Stomach (tissue), 19 donors: ENCODE measurements at places on chromosomes 16 and 17. TPM values are rescaled to one million over a fixed set of nuclear protein-coding genes. Genes with fewer than 3 reads are reported as not detected.

The OMG gene
- 1.5 TPM for total RNA-seq

The IRX5 gene
- total RNA-seq: 15.2 TPM

The TAC4 gene
- not detected for total RNA-seq

The DHRS7C gene
- total RNA-seq: not detected

The DHODH gene
- total RNA-seq: not detected

The EPX gene
- not detected for total RNA-seq

The PRSS53 gene
- total RNA-seq: 1.3 TPM

The KCNJ12 gene
- total RNA-seq: 2.3 TPM

The C1QTNF8 gene
- total RNA-seq: not detected

The ATP2A3 gene
- 78.8 TPM for total RNA-seq

The CFAP119 gene
- total RNA-seq: 71.2 TPM

The ITGAD gene
- total RNA-seq: not detected

The ALKBH5 gene
- total RNA-seq: 62.3 TPM

The NKD1 gene
- 6.4 TPM for total RNA-seq

The OTOA gene
- not detected for total RNA-seq

The CCL4 gene
- total RNA-seq: not detected

GRCh38 chr17:61167075-61167474 lies 232.6 kb upstream of the TBX2 start:
- no peaks in the 10 kb centered on the region for H3K36me3 ChIP-seq
- H3K27ac ChIP-seq: no peak overlapping the region
- DNase-seq: no peak
- H3K27me3 ChIP-seq: no peaks in the 10 kb centered on the region

DNA sequence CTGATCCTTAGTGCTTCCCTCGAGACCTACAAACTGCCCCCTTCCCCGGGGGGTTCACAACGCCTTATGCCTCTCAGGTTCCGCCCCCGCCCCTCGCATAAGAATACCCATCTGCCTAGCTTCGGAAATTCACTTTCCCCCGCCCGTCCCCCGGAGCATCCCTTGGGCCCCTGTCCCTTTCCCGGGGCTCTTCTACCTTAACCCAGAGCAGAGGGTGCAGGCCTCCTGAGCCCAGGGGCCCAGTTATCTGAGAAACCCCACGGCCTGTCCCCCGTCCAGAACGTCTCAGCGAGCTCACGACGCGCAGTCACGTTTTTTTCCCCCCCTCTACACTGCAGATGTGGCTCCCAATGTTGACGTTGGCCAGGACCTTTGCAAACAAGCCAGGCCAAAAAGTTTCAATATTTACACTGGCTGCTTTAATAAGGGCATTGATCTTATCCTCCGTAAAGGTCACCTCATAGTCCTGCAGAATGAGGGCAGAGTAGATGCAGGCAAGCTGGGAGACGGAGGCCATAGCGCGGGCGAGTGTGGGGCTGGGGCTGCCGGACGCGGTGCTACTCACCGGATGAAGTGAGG lies 1.4 kb upstream of the NBR1 start:
- DNase-seq: peak; percentile 81
- H3K4me1 ChIP-seq: peaks cover 32% of the 10 kb centered on the region
- H3K4me3 ChIP-seq: peak overlapping the region; percentile 70
- H3K27ac ChIP-seq: peak overlapping the region; percentile 89
- no peaks in the 10 kb centered on the region for H3K27me3 ChIP-seq

- H3K27ac ChIP-seq: peak overlapping the region; percentile 94
- no peak for DNase-seq
- peak overlapping the region; percentile 79 for H3K4me3 ChIP-seq
- H3K27me3 ChIP-seq: no peaks in the 10 kb centered on the region
Observed at GRCh38 chr16:71893888-71894228, 1.5 kb upstream of the IST1 start.

GRCh38 chr16:53434377-53435065 lies at the start of gene RBL2:
RBL2 (plus strand) TSS chr16:53434471; CDS start chr16:53434557, 86 bp downstream.
- H3K27me3 ChIP-seq: no peaks in the 10 kb centered on the region
- peak within 1 kb of the TSS; percentile 95 for H3K4me3 ChIP-seq
- H3K36me3 ChIP-seq: no peaks in the 10 kb centered on the region
- H3K4me1 ChIP-seq: peaks cover 36% of the 10 kb centered on the region
- DNase-seq: peak; percentile 96

DNA sequence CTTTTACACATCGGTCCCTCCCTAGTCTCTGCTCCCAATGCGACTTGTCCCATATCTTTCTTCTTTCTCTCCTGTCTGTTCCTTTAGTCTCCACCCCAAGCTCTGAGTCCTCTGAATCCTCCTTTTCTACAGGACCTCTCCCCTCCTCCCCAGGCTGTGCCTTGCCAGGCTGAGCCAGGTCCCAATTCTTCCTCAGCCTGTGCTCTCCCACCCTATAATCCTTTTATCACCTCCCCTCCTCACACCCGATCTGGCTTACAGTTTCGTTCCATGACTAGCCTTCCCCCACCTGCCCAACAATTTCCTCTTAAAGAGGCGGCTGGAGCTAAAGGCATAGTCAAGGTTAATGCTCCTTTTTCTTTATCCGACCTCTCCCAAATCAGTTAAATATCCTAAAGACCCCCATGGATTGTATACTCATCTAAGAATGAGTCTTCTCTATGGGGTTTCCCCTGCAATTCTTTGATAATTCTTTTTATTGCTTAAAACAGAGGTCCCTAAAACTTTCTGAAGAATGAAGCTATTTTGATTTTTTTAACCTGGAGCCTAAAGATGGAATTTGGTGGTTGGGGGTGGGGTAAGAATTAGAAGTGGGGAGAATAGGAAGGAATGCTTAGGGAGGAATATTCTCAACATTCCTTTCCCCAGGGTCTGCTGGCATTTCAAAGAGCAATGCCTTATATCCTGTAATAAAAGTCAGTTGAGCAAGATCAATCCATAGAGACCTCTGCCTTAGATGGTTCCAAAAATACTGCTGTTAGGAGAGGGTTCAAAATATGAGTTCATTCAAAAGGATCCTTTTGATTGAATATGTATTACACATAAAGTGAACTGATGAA lies 102.8 kb downstream of the MYO1D start:
- H3K27me3 ChIP-seq: no peaks in the 10 kb centered on the region
- H3K4me1 ChIP-seq: no peaks in the 10 kb centered on the region
- DNase-seq: no peak
- H3K4me3 ChIP-seq: no peak overlapping the region

GRCh38 chr16:20704281-20704680 lies 6.8 kb upstream of the ACSM1 start:
- H3K27ac ChIP-seq: peak overlapping the region; percentile 66
- H3K36me3 ChIP-seq: no peaks in the 10 kb centered on the region
- H3K27me3 ChIP-seq: no peaks in the 10 kb centered on the region
- DNase-seq: peak; percentile 32

DNA sequence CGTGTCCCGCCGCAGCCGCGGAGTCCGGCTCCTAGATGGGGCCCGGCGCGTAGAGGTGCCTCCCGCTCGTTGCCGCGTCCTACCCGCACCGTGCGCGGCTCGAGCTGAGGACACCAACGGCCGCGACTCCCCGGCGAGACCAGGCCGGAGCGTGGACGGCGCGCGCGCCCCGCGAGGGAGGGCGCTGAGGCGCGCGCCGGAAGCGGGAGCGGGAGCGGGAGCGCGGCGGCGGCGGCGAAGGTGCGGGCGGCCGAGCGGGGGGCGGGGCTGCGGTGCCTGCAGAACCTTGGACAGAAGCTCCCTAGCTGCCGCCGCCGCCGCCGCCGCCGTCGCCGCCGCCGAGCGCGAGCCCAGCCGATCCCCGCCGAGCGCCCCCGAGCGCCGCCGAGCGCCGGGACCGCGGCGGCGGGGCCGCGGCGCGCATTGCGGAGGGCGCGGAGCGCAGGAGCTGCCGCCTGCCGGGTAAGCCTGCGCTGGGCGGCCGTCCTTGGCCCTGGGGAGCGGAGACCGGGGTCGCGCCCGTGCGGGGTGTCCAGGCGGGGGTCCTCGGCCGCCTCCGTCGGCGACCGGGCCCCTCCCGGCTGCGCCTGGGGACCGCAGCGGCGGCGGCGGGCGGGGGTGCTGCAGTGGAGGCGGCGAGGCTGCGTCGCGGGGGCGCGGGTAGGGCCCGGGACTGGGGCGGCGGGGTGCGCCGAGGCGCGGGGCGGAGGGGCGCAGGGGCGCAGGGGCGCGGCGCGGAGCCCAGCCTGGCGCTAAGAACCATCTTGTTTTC lies at the start of gene CDK5R1:
TSS of gene CDK5R1 (plus strand) at position 293 of the 772 bp plus-strand sequence. CDS start 628 bp downstream, outside the sequence.
- H3K27me3 ChIP-seq: no peaks in the 10 kb centered on the region
- DNase-seq: peak; percentile 74
- H3K36me3 ChIP-seq: peaks cover 10% of the 10 kb centered on the region
- H3K27ac ChIP-seq: peak within 1 kb of the TSS; percentile 84
- peak within 1 kb of the TSS; percentile 66 for H3K4me3 ChIP-seq
- peaks cover 54% of the 10 kb centered on the region for H3K4me1 ChIP-seq

- peak overlapping the region; percentile 18 for H3K27ac ChIP-seq
- no peak for DNase-seq
- H3K4me1 ChIP-seq: peaks cover 20% of the 10 kb centered on the region
Observed at GRCh38 chr17:78665952-78666920, 89.0 kb upstream of the DNAH17 start.

DNA sequence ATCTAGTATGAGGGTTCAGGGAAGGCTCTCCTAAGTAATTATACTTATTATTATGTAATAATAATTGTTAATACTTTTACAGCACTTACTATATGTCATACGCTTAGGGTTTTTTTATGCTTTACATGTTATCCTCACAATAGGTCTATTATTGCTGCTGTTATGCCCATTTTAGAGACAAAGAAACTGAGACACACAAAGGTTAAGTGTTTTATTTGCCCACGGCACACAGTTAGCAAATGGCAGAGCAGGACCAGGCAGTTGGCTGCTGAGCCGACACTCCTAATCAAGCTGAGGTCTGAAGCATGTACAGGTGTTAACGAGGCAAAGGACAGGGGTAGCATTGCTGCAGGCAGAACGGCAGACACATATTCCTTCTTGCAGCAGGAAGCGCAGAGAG lies 443.5 kb downstream of the GRIN2A start:
- DNase-seq: no peak
- H3K4me1 ChIP-seq: no peaks in the 10 kb centered on the region
- no peak overlapping the region for H3K4me3 ChIP-seq
- no peak overlapping the region for H3K27ac ChIP-seq
- no peaks in the 10 kb centered on the region for H3K27me3 ChIP-seq

- H3K27ac ChIP-seq: no peak overlapping the region
- H3K4me1 ChIP-seq: peaks cover 67% of the 10 kb centered on the region
- H3K4me3 ChIP-seq: peak overlapping the region; percentile 56
Observed at GRCh38 chr16:2968368-2968737, 795 bp upstream of the PAQR4 start.

GRCh38 chr17:10162096-10162495 lies 36.3 kb downstream of the GAS7 start:
- no peak overlapping the region for H3K27ac ChIP-seq
- DNase-seq: peak; percentile 40
- H3K4me1 ChIP-seq: no peaks in the 10 kb centered on the region
- H3K4me3 ChIP-seq: no peak overlapping the region
- no peaks in the 10 kb centered on the region for H3K27me3 ChIP-seq
- H3K36me3 ChIP-seq: no peaks in the 10 kb centered on the region

DNA sequence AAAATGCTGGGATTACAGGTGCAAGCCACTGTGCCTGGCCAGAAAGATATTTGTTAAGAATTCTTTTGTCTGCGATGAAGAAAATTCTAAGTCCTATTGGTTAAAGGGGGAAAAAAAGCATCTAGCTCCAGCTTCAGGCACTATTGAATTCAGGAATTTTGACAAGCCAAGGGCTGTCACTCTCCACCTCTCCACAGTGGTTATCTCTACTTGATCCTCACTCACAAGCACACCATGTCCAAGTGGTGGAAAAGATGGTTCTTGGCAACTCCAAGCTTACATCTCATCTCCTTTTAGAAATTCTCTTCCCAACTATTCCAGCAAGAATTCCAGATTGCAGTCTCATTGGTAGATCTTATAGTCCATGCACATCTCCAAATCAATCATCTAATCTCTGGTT lies 7.1 kb downstream of the RBFOX1 start:
- no peak for DNase-seq
- no peaks in the 10 kb centered on the region for H3K4me1 ChIP-seq
- H3K27ac ChIP-seq: no peak overlapping the region
- no peak overlapping the region for H3K4me3 ChIP-seq
- H3K27me3 ChIP-seq: no peaks in the 10 kb centered on the region
- H3K36me3 ChIP-seq: no peaks in the 10 kb centered on the region

- peak; percentile 83 for DNase-seq
- H3K4me1 ChIP-seq: peaks cover 52% of the 10 kb centered on the region
- peak overlapping the region; percentile 92 for H3K4me3 ChIP-seq
- H3K27ac ChIP-seq: peak overlapping the region; percentile 97
Observed at GRCh38 chr17:44197980-44198720, 1.5 kb downstream of the ATXN7L3 start.

GRCh38 chr17:38460716-38461630 lies 32.7 kb downstream of the ARHGAP23 start:
- no peak overlapping the region for H3K27ac ChIP-seq
- DNase-seq: no peak
- H3K4me3 ChIP-seq: no peak overlapping the region
- no peaks in the 10 kb centered on the region for H3K27me3 ChIP-seq
- H3K4me1 ChIP-seq: peaks cover 63% of the 10 kb centered on the region

GRCh38 chr17:74345433-74346241 lies 16.0 kb downstream of the BTBD17 start:
- DNase-seq: no peak
- no peak overlapping the region for H3K27ac ChIP-seq
- H3K36me3 ChIP-seq: no peaks in the 10 kb centered on the region
- no peaks in the 10 kb centered on the region for H3K4me1 ChIP-seq
- H3K27me3 ChIP-seq: peaks cover 91% of the 10 kb centered on the region
- H3K4me3 ChIP-seq: no peak overlapping the region

DNA sequence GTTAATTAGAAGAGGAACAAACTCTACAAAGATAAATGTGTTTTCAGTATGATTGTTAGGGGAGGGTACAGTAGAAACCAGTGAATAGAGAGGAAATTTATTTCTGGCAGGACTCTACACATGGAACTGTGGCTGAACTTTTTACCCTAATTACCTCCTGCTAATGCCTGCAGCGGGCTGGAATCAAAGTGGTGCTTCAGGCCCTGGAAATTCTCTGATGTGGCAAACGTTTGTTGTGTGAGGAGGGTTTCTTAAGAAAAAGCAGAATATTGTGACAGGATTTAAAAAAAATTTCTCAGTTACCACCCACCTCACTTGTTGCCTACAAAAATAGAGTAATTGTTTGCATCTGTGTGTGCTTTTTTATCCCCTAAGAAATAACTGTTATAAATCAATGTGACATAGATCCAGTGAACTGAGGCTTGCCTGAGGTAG lies 154.5 kb downstream of the BCAS3 start:
- DNase-seq: peak; percentile 37
- no peak overlapping the region for H3K4me3 ChIP-seq
- H3K4me1 ChIP-seq: no peaks in the 10 kb centered on the region
- no peaks in the 10 kb centered on the region for H3K27me3 ChIP-seq

- H3K4me3 ChIP-seq: no peak overlapping the region
- H3K27ac ChIP-seq: no peak overlapping the region
- H3K4me1 ChIP-seq: no peaks in the 10 kb centered on the region
- peaks cover 3% of the 10 kb centered on the region for H3K27me3 ChIP-seq
- no peak for DNase-seq
Observed at GRCh38 chr16:86953631-86954391, 363.4 kb downstream of the C16orf95 start.

DNA sequence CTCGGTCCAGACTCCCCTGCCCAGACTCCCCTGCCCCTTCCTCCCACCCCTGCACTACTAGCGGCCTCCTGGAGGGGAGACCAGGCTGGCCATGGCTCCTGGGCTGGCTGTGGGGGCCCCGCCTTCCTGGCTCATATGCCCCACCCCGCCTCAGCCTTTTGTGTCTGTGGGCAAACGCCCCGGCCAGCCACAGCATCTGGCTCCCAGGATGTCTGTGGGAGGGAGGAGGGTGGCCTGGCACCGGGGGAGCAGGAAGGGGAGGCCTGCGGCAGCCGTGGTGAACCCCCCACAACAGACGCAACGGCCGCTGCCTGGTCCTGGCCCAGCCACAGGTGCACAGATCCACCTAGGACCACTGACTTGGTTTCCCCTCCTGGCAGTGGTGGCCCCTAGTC lies 32.9 kb downstream of the BAHCC1 start:
- peak; percentile 73 for DNase-seq
- H3K27me3 ChIP-seq: no peaks in the 10 kb centered on the region
- peak overlapping the region; percentile 2 for H3K4me3 ChIP-seq
- no peaks in the 10 kb centered on the region for H3K36me3 ChIP-seq
